ENCODE measurements at places on chromosomes 5 and 9. TPM values are rescaled to one million over a fixed set of nuclear protein-coding genes. Genes with fewer than 3 reads are reported as not detected.

Gene DBN1
- total RNA-seq = 135 TPM

Gene SPINK4
- total RNA-seq = not detected

Gene CNTFR
- total RNA-seq = not detected

Gene IL17B
- total RNA-seq = not detected

Gene CCL27
- not detected for total RNA-seq

Gene CDH9
- total RNA-seq = not detected

Gene GPR151
- not detected for total RNA-seq

Gene CA9
- not detected for total RNA-seq

Gene SPOCK1
- total RNA-seq = 50.3 TPM

Gene IL13
- total RNA-seq = not detected

Gene ORM1
- not detected for total RNA-seq

Gene IRGM
- total RNA-seq = not detected

Gene DMRT3
- total RNA-seq = not detected

Gene FOXD4L6
- total RNA-seq = not detected

Gene TAS2R1
- not detected for total RNA-seq

Gene SPINK9
- total RNA-seq = not detected

Gene SLC1A3
- total RNA-seq = 0.19 TPM

Gene KIF24
- 2.9 TPM for total RNA-seq

Gene SPINK6
- not detected for total RNA-seq

Gene KIF4B
- total RNA-seq = not detected

Gene HRCT1
- 2.2 TPM for total RNA-seq

Gene GARIN3
- not detected for total RNA-seq

Gene KCNV2
- not detected for total RNA-seq

Gene MYOZ3
- total RNA-seq = 0.40 TPM

Gene LHX3
- not detected for total RNA-seq

Gene ZNF483
- total RNA-seq = 1.3 TPM

Gene FABP6
- total RNA-seq = not detected

Gene SV2C
- under 0.01 TPM for total RNA-seq

Gene MTREX
- total RNA-seq = 110 TPM

Gene PCDHB3
- 1.3 TPM for total RNA-seq

Gene HRH2
- total RNA-seq = 0.93 TPM

Gene RANBP3L
- total RNA-seq = 0.31 TPM

Gene MEGF9
- 25.4 TPM for total RNA-seq

Gene GPX8
- 91.9 TPM for total RNA-seq

Gene TAF1L
- under 0.01 TPM for total RNA-seq
